Forelimb muscle (tissue), 1 donor: ENCODE measurements at places on chromosomes 1 and 21.

GRCh38 chr1:145877923-145878486 lies 7.7 kb downstream of the ANKRD35 start:
- no peak for DNase-seq

- no peak for DNase-seq
These were observed 60.9 kb downstream of the CD2 start for GRCh38 chr1:116814926-116815723.

DNA sequence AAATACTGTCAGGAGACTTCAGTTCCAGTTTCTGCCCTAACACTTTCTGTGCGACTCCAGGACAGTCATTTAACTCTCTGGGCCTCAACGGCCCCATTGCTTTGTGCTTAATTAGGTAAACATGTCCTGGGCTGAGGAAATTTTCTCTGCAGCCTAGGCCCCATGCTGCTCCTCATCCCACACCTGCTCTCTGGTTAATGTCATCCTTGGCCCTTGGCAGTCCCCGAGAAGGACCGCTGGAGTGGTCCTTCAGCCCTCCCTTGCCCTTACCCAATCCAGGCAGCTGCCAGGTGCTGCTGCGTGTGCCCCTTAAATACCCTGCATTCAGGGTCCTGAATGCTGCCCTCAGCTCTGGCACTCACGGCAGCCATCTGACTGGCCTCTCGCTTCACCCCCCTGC lies 18.7 kb downstream of the UBL4B start:
- no peak for DNase-seq

DNA sequence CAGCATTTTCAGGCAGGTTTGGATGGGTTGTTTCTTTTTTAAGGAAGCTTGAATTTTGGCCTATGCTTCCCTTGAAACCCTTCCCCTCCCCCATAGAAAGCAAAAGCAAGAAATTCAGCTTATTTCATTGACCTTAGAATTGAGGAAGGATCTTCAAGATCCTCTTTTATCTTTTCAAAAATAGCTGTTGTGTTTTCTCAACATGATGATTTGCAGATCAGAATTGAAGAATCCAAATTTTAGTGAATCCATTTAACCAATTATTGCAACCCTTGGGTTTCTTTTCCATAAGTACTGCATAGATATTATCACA lies 73.7 kb downstream of the LRRC8C start:
- no peak for DNase-seq

- DNase-seq: no peak
These were observed 41.2 kb downstream of the PCP4 start for GRCh38 chr21:39908265-39908923.

DNA sequence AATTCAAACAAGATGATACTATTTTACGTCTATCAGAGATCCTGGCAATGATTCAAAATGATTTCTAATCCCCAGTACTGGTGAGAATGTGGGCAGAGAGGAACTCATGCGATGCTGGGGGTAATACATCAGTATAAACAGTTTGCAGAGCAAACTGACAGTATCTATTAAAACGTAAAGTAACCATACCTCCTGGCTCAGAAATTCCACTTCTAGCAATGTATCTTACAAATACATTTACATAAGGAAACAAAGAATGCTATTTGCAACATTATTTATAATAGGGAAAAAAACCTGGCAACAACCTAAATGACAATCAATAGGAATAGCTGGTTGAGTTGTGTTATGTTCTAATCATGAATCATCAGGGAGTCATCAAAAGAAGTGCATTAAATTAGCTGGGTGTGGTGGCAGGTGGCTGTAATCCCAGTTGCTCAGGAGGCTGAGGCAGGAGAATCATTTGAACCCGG lies 15.9 kb downstream of the RCAN1 start:
- no peak for DNase-seq

DNA sequence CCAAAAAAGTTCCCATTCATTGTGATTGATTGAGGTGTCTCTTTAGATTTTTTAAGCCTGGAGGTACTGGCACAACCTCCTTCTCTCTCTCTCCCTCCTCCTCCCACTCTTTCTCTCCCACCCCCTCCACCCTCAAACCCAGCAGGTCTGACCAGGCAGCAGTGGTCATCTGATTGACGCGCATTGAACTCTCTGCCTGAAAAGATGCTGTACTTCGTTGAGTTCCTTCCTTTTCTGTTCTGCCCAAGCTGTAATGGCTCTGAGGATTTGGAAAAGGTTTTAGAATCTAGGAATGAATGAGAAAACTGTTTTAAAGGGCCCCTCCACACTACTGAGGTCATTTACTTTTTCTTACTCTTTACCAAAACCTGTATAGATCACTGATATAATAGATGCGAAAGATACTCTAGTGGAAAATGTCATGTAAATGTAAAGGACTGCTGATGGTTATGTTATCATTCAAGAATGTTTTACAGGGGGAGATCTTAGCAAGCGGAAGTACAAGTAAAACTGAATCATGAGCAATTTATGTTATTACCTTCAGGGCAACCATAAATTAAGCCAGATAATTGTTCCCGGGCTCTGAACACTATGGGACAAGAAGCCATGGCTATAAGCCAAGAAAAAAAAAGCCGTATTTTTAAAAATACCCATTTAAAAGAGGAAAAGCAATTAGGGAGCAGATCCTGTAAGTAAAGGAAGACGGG lies 25.2 kb upstream of the DYRK1A start:
- DNase-seq: no peak

DNA sequence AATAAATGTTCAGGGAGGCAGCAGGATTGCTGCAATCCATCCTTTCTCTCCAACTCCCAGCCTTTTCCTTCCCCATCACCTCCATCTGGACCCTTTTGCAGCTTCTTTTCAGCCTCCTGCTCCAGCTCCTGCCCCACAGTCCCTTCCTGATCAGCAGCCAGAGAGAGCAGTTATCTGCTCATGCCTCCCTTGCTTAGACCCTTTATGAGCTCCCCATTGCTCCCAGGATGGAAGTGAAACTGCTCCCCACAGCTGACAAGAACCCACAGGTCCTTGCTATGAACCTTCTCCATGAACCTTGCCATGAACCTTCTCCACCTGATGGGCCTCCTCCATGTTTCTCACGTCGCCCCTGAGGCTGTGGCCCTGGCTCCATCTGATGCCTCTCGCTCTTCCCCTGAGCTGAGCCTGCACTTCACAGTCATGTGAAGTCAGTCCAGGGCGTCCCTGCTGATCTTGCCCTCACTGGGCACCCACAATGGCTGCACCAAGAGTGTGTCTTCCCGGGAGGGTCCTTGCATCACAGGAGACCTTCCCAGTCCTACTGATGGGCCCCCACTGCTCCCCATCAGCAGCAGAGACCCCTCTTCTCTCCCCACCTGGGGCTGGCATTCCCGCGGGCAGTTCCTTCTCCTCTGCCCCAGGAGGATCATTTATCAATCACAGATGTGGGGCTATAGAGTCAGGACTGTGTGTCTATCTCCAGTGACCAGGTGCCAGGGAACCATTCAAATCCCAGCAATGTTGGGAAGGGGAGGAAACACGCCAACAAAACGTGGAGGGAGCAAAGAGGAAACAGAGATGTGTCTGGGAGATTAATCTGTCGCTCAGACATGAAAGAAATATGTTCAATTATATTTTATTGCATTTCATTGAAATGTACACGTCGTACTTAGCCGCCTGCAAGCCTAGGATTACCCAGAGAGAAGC lies 73.1 kb downstream of the MATN1 start:
- no peak for DNase-seq

DNA sequence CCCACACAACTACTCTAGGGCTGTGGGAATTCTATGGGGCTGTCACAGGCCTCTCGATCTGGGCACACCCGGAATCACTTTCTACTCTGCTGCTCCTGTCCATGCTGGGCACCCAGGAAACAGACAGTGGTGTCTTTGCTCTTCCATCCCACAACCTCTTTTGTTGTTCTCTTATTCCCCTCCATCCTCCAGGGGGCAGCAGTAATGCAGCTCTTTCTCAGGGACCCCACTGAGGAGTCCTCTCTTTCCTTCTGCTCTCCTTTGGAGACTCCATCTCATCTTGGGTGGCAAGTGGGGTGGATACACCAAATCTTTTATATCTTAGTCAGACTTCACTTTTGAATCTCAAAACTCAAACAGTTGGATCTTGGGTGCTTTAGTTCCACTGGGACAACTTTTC lies 206.3 kb downstream of the HS2ST1 start:
- no peak for DNase-seq
